Foreskin fibroblast (primary cell): ENCODE measurements at places on chromosomes 4 and X.

DNA sequence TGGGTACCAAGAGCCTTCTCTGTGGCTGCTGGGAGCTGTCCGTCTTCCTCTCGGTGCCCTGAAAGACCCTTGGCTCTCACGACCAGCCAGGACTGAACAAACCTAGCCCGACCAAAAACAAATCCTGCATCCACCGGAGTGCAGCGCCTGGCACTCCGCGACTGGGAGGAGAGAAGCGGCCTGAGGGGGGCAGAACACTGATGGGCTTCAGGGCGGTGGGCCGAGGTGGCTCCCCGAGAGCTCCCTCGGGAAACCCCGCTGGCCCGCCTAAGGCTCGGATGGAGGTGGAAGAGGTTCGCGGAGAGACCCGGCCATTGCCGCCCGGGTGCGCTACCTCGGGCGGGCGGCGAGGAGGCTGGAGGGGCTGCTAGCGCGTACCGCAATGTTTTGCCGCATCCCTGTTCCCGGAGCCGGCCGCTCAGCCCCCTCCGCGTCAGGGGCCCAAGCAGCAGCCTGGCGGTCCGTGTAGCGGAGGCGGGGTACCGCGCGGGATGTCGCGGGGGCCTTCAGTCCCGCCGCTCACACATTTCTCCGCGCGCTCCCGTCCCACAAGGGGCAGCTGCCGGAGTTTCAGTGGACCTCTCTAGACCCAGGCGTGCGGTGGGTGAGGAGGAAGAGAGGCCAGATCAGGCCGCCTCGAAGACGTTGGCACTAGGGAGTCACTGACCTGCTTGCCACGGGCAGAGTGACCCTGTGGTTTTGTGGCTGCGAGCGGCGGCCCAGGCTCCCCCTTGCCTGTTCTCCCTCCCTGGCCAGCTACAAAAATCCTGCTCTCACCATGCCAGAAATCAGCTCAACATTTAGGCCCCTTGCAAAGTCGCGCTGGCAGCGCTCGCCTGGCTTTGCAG is 2.2 kb downstream of the SLITRK4 start:
- DNase-seq: no peak

DNA sequence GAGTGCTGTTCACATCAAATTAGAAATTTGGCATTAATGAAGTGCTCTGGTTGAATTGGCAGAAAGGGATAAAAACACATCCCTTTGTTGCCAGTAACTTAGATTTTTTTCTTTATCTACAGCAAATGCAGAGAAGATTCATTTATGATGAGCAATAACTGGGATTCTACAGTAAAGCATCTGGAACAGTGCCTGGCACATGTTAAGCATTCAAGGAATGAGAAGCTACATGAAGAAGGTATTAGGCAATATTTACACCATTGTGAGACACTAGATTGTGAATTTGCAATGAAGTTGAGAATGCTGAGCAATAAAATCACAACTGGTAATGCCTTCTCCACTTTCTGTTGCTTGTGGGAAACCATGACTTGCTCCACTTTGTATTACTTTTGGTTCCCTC is 33.5 kb downstream of the PCDH19 start:
- no peak for DNase-seq

- DNase-seq: peak; percentile 92
These were observed 43.1 kb upstream of the FGF2 start for GRCh38 chr4:122783301-122784215.

DNA sequence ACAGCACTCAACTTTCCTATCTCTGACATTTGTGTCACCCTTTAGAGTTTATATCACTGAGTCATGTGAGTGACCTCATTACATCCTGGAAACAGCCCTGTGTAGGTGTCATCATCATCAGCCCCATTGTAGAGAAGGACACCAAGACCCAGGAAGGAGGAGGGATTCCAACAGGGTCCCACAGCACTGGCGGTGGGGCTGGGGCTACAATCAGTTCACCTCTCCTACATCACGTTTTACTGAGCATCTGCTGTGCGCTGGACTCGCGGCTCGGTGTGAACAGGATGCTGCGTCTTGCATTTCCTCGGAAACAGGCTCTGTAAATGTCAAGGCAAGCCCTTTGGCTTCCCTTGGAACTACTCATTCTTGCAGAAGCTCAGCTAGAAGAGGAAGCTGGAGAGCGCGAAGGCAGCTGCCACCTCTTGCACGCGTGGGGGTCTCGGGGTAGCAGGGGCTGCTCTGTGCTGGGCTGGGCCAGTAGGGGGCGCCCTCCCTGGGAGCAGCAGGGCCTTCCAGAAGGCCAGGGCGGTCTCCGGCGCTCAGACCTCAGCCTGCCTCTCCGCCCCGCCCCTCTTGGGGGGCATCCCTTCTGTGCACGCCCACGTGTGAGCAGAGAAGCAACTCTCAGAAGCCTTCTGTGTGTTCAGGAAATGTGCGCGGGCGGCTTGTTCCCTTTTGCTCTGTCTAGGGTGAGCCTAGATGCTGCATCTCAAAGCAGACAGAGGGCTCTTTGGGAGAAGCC is 29.0 kb downstream of the REELD1 start:
- peak; percentile 36 for DNase-seq

GRCh38 chr4:30770049-30770549 is 49.9 kb downstream of the PCDH7 start:
- peak; percentile 4 for DNase-seq

GRCh38 chr4:163544407-163545038 is 50.0 kb downstream of the TMA16 start:
- peak; percentile 24 for DNase-seq

GRCh38 chr4:80393246-80393969 is 57.9 kb downstream of the CFAP299 start:
- DNase-seq: peak; percentile 83
